Ecto neural progenitor cell (in vitro differentiated cells): ENCODE measurements at places on chromosomes 3 and 15.

DNA sequence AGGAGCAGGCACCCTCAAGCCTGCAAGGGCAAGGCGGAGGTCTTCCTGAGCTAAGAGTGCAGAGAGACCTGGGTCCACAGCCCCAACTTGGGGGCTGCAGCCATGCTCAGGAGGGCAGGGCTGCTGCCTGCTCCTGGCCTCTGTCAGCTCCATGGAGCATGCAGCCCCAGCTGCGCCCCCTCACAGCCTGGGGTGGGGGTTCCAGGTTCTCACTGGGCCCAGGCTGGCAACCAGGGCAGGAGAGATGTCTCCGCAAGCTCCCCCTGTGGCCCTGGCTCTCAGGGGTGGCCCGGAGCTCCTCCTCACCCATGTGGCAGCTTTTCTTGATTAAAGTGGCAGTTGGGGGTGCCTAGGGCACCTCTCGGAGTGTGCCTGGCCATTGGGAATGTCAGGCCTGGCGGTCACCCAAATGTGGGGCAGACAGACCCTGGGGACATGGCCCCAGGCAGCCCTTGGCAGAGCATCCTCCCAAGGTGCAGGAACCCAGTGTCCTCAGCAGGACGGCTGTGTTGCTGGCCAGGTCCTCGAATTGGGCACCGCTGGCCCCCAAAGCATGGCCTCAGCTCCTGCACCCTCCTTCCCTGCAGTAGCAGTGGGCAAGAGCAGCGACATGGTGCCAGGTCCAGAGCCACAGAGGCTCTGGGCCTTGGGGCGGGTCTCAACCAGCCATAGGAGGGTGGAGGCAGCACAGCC, 210.1 kb upstream of the MLF1 start:
- no peak for DNase-seq

DNA sequence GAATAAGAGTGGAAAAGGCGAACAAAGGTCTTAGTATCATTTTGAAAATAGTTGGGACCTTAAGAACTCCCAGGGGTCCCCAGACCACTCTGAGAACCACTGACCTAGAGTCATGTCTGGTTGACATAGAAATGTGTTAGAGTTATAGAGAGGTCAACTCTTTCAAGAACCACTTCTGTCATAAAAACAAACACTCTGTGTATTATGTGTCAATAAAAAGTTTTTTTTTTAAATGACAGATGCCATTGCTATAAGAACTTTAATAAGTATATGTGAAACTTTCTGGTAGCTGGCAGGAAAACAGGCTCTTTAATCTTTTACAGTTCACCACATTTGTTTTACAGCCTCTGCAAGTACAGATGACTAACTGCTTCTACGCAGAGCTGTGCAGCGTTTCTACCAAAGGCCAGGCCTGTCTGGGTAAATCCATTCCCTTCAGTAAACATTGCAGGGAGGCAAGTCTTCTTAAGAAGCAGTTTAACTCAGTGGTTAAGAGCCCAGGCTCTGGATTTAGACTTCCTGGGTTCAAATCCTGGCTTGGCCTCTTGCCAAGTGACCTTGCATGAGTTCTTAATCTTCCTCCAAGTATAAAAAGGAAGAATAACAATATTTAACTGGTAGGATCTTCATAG, 56.6 kb downstream of the RFTN1 start:
- no peak for DNase-seq

GRCh38 chr3:190597291-190597690, 83.4 kb downstream of the IL1RAP start:
- DNase-seq = no peak

DNA sequence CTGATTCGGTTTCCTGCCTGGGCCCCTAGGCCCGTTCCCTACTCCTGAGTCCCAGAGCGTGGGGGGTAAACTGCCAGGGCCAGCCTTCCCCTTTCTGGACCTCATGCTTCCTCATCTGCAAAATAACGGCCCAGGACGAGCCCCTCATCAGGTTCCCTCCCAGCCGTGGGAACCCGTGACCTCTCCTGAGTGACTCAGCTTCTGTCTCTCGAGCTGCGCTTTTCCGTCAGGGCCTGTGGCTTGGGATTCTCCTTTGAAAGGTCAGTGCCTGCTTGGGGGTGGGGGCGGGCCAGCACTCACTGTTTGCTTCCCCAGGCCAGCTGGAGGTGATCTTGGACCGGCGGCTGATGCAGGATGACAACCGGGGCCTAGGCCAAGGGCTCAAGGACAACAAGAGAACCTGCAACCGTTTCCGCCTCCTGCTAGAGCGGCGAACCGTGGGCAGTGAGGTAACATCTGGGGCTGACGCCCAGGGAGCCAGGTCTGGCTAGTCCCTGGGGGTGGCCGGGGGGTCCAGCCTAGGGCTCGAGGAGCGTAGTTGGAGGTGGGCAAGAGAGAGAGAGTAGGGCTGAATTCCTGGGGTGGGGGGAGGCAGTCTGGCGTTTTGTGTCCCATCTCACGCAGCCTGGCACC, 12.8 kb downstream of the MAN2A2 start:
- no peak for DNase-seq

DNA sequence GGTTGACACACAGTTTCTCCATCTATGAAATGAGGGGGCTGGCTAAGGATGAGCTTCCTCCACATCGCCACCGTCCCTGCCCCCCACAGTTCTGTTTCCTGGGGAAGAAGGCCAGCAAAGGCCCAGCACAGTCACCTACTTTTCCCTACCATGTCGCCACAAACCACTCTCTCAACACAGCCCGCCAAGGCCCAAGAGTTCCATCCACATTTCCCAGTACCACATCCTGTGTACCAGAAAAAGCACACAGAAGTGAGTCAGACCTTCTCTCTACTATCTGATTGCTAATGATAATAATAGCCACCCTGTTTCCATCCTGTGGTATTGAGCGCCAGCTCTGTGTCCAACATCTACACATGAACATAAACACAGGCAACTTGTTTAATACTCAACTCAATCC, 30.3 kb upstream of the C15orf39 start:
- DNase-seq = no peak

DNA sequence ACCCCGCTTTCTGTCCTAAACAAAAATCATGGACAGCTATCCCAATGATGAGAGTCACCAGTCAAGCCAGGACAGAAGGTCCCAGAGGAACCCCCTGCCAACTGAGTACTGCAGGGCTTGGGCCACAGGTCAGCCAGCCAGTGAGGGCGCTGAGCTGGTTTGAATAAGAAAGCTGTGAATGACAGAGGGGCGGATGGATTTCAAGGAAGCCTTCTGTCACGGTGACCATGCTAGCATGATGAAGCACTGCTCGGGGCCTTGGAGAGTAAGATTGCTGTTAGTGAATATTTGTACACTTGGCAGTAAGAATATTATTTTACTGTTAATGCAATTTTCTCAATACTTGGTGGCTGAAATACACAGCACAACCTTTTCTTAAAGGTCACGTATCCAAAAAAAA, 734.0 kb upstream of the NR2F2 start:
- DNase-seq = peak; percentile 61

GRCh38 chr15:52733088-52733487, 53.9 kb upstream of the ATOSA start:
- DNase-seq = no peak

GRCh38 chr3:187694801-187695200, 7.6 kb downstream of the RTP2 start:
- DNase-seq = no peak

DNA sequence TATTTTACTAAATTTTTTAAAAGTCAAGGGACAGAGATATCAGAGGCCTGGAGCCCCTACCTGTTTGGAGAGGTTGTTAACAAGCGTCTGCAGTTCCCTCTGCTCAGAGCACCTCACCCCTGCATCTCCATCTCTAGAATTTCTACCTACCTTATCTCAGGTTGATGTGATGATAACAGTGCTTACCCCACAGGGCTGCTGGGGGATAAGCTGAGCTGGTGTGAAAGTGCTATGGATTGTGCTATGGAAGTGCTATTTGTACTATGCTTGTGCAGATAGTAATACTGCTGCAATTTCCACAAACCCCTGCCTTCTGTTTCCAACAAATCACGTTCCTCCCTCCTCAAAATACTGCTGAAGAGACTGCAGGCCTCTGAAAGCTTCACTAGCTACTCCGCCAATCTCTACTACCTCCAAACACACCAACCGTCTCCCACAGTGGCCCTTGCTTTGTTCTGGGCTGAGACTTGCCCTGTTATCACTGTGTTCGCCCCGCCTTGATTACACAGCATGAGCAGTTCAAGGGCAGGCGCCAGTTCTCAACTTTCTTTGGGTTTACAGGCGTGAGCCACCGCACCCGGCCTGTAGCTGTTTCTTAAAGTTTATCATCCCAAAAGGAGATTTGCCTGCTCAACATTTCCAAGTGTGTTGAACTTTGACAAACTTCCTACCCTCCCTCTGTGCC, 28.4 kb upstream of the PARL start:
- DNase-seq = no peak

DNA sequence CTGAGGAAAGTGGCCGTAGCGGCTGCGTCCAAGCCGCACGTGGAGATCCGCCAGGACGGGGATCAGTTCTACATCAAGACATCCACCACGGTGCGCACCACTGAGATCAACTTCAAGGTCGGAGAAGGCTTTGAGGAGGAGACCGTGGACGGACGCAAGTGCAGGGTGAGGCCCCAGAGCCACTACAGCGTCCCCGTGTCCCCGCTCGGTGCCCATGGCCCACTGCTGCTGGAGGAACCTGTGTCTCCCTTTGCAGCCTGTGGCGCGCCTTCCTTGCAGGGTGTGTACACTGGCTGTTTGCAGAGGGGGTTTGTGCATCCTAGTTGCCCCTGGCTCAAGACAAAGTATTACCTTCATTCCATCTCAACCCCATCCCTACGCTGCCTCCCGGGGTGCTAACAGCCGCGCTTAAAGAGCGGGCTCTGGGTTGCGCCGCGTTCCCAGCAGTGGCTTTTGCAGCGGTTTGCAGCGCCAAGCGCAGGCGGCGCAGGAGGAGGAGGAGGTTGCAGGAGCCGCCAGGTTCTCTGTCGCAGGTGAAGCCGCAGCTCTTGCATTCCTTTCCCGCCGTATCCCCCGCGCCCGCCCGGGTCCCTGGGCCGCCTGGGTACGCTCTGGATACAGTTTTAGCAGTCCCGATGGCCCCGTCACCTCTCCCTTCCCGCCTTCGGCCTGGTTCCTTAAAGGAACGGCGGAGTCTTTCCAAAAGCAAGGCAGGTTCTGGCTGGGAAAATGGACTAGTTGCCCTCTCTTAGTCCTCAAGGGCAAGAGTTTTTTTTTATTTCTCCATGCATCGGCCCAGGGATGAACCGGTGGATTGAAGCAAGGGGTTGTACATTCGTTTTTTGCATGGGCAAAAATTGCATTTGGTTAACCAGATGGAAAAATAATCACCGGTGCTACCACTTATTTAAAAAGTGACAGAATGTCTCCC, 1.2 kb downstream of the CRABP1 start:
- DNase-seq = peak; percentile 66

GRCh38 chr3:60810881-60811280, 440.4 kb downstream of the FHIT start:
- DNase-seq = no peak

DNA sequence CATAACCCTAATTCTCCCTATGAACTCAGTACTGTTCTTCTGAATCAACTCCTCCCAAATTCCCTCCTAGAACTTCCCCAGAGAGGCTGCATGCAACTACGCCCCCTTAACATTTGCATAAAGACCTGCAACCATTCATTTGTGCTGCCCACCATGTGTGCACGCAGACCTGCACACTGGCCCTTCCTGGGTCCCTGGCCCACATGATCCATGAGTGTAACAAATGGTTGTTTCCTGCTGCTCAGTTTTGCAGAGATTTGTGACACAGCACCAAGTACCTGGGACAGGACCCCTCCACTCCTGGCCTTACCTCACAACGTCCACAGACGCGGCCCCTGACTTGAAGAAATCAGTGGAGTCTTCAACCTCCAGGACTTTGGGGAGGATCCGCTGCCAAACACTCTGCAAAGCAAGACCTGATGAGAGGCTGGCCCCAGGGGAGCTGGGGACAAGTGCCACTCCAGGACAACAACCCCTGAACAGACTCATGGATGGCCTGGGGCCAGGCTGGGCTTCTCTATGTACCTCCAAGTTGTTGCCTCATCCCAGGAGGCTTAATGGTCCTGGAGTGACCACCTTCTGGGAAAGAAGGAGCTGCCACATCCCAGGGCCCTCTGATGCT, 33.8 kb downstream of the ALDH1L1 start:
- DNase-seq = peak; percentile 32

DNA sequence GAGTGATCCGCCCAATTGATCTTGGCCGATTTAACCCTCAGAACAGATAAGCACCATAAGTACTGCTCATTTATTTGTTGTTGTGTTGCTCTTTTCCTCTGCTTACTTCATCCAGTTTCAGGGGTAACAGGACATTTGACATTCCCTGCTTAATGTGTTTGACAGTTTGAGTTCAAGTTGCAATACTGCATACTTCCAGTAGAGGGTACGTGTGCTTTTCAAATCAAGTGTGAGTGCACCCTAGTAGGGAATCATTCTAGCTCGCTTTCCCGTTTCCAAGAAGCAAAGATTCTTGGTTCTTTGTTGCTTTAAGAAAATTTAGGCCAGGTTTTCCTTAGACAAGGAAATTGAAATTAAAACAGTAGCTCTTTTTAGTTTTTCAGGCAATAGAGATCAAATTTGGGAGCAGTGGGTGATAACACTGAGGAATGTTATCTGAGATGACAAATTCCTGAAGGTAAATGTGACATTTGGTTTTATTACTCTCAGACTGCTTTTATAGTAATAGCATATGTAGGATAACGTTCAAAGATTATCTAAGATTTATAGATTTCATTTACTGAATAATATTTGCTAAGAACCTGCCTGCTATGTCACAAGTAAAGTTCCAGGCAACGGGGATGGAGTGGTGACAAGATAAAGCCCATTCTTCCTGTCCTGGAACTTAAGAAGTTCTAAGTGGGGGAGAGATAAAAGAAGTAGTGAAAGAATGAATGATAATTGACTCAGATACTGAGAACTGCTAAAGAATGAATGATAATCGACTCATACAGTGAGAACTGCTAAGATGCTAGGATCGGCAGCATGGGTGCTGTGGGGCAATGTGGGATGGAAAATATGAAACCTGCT, 73.3 kb downstream of the SYNPR start:
- DNase-seq = no peak

DNA sequence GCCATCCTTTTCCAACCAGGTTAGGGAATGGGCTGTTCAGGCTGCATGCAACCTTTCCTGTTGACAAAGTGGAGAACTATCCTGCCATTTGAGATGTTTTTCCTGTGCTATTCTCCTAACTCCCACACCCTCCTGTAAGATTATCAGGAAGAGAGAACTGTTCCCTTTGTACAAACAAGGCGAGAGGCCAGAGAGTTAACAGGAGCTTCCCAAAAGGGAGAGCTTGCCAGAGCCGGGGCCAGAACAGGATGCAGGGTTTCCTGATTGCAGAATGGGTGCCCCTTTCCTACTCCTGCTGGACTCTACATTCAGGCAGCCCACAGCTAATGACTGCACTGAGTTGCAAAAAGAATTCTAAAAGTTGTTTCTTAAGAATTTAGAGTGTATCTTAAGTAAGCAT, 17.1 kb downstream of the PML start:
- no peak for DNase-seq

- no peak for DNase-seq
Observed at GRCh38 chr3:126100634-126101301, 16.8 kb upstream of the SLC41A3 start.

GRCh38 chr3:1183320-1184048, 90.7 kb downstream of the CNTN6 start:
- DNase-seq = no peak

DNA sequence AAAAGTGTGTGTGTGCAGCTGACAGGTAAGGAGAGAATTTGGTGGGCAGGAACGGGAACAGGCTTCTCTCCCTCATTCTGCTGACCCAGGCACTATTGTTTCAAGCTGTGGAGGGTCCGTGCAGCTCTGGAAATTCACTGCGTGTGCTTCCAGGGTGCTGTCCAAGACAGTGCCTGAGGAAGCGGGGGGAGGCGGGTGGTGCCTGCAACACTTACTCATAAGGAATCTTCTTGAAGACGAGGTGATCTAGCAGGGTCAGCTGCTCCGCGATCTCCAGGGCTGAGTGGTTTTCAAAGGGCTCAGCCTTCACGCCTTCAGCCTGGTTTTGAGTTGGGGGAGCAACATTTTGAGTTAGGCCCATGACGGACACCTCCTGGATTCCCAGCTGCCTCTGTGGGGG, 46.6 kb upstream of the CTSH start:
- no peak for DNase-seq
